ENCODE measurements at places on chromosomes 16 and 17.

DNA sequence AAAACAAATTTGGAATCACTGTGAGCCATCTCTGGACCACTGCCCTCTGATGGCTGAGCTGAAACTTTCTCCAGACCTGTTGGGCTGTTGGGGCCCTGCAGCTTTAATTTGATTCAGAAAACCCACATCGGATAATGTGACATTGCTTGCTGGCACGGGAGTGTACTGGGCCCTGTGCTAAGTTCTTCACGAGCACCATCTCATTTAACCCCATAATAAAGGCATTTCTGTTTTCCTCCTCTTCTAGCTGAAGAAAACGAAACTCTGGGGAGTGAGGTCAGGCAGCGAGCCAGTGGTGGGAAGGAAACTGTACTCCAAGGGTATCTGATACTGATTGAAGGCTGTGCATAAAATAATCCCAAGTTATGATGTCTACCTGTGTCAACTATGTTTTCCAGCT is 34.5 kb upstream of the TNRC6A start:
- DNase-seq, result no peak

DNA sequence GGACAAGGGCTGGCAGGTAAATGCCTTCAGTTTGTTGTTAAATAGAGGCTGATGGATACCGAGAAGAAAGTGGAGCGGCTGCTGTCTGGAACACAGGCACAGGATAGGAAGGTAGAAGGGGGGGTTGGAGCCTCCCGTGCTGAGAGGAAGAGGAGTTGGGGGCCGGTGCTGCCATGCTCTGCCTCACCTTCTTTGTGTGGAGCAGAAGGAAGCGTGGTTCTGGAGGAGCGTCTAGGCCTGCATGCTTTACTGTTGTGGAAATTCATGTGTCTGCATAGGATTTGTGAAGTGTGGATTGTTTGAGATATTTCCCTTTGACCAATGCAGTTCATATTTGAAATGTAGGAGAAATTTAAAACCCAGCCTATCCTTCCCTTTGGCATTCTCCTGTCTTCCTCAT is 52.3 kb downstream of the FOXK2 start:
- no peak for DNase-seq

GRCh38 chr17:40462343-40463121 is 19.3 kb downstream of the IGFBP4 start:
- DNase-seq, result no peak

DNA sequence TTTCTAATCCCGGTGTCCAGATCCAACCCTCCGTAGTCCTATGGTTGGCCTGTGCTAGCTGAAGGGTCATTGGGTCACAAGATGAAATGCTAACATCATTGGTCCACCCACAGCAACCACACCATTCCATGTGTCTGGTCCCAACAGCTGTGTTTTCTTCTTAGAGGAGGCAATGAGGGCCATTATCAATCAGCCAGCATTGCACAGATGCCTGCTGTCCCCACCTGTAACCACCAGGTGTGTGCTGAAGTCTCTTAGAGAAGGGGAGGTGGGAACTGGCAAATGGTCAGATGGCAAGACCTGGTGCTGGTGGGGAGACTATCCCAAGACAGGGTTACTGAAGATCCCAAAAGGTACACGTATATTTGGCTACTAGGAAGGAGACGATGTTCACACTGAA is 37.4 kb downstream of the HIC1 start:
- DNase-seq, result no peak

DNA sequence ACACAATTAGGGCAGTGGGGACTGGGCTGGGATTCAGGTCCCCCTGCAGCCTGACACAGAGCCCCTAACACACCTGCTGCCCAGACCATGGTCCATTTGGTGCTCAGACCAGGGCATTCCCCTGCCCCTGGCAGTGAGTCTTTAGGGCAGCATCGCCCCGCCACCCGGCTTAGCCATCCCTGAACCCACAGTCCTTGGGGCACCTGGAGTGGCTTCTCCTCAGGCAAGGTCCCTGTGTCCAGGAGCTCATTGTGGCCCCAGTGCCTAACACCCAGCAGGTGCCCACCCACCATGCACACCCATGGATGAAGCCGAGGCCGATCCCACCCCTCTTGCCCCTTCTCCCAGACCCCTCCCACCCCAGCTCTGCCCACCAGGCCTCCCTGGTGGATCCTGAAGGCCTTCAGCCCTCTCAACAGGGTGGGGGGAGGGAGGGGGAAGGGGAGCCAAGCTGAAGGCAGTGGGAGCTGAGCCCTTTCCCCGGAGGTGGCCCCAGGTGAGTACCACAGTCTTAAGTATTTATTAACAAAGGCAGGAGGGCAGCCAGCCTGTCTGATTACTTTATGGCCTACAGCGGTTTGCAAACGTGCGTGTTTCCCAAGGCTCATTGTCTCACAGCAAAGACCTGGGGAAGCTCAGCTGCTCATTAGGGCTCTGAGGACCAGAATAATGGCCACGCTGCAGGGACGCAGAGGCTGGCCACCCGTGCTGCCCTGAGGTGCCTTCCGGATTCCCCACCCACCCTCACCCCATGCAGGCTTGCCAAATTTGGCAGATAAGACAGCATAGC is 38.5 kb downstream of the RBFOX3 start:
- no peak for DNase-seq

DNA sequence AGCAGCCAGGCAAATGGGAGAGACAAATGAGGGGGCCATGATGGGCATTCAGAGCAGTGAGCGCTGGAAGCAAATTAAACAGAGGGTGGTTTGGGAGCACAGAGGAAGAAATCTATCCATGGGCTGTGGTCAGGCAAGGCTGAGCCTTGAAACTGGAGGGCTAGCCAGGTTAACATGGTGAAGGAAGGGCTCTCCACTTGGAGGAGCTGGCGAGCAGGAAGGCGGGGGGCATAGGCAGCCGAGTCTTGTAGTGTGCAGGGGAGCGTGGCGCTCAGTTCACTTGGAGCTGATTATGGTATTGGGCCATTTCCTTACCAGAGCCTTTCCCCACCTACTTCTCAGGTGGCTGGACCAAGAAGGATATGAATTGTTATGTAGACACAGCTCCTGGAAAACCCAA is 189.7 kb downstream of the SNX29 start:
- no peak for DNase-seq

DNA sequence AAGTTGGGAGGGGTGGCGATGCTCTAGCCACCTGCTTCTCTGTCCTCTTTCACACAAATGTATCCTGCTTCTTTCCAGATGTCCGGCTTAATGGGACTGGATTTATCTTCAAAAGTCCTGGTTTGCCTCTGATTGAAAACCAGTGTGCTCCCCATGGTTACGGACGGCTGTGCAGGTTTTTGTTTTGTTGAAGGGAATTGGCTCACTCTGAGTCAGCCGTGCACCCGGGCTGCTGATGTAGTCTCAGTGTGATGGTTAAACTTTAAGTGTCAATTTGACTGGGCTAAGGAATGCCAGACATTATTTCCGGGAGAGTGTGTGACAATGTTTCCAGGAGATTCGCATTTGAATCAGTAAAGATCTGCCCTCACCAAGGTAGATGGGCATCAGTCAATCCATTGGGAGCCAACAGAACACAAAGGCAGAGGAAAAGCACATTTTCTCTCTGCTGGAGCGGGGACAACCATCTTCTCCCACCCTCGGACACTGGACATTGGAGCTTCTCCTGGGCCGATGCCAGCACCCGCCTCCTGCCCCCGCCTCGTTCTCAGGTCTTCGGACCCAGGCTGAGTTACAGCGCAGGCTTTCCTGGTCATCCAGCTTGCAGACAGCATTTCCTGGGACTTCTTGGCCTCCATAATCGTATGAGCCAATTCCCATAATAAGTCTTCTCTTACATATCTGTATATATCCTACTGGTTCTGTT is 126.9 kb upstream of the TNRC6C start:
- DNase-seq, result no peak

GRCh38 chr16:52812678-52813556 is 239.8 kb downstream of the CHD9NB start:
- no peak for DNase-seq

DNA sequence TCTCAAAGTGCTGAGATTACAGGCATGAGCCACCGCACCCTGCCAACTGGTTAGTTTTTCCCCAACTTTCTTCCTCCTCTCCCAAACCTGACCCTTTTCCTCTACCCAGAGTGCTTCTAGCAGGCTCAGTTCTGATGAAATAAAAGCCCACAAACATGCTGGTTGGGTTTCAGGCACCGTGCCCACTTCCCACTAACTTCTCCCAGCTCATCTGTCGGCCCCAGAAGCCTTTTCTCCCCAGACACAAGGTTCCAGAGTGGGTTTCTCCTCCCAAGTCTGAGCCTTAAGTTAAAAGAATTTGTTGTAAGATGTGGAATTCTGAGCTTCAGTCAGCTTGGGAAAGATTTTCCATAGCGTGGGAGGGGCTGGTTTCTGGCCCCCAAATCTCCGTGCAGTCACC is 11.5 kb upstream of the SCN4A start:
- no peak for DNase-seq

DNA sequence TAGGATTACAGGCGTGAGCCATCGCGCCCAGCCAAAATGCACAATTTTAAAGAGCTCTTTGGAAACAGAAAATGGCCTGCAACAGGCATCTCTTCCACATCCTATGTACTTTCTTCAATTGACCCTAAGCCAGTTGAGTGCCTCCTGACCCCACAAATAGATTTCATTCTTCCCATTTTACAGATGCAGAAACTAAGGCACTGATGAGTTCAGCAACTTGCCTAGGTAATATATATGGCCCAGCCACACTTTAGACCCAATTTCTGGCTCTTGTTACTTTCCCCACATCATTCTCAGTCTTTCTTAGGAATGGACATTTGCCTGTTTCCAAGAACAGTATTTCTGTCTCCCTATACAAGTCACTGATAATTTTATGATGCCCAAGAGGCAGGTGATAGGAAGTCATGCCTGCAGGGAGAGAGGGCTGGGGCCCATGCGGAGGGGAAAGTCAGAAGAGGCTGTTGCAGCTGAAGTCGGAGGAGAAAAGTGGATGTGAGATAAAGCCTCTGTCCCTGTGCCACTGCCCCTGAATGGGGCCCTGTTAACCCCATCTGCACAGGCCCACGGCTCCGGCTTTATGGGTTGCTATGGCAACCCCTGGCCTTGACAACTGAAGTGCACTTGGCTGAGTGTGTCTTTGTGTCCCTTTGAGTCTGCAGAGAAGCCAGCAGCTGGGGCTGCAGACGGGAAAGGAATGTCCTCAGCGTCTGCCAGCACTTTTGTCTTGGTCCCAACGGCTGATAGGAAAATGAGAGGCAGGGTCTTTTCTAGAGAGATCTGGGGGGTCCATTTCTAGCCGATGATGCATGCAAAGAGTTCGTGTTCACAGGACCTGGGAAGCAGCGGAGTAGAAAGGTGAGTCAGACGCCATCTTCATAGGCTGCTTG is 45.9 kb downstream of the ABAT start:
- no peak for DNase-seq

DNA sequence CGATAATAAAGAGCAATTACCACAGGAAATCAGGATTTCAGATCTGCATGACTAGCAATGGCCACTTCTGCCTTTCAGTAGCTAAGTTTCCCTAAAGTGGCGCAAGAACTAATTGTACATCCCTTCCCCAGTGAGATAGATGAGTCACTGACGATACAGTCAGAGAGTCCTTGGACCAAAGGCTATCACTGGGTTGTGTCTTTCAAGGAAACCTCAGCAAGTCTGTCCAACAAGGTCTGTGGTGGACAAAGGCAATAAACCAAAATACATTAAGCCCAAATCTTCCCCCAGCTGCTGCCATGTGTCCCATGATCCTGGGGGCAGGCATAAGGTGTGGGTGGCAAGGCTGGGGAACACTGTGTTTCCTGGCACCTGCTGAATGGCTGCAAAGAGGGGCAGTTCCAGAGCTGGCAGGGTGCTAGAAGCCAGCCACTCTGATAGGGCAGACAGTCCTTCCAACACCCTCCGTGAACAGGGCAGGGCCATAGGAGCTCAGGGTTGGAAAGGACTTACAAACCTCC is 20.5 kb upstream of the MTMR4 start:
- no peak for DNase-seq

GRCh38 chr17:36546418-36547093 is 1.8 kb downstream of the GGNBP2 start:
- DNase-seq, result no peak

DNA sequence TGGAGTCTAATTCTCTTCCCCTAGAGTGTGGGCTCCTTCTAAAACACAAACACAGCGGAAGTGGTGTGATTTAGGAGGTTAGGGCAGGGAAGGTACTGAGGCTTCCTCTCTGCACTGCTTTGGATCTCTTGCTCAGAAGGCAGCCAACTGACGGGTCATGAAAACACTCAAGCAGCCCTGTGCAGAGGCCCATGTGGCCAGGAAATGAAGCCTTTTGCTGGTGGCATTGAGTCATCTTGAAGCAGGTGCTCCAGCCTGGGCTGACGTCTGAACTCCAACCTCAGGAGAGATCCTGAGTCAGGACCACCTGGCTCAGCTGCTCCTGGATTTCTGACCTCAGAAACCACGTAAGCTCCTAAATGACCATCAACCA is 72.9 kb downstream of the MRM1 start:
- DNase-seq, result no peak

- no peak for DNase-seq
Measured at GRCh38 chr17:63989622-63990345, 8.4 kb upstream of the PRR29 start.

- DNase-seq, result no peak
Measured at GRCh38 chr16:10137341-10137740, 44.9 kb downstream of the GRIN2A start.

DNA sequence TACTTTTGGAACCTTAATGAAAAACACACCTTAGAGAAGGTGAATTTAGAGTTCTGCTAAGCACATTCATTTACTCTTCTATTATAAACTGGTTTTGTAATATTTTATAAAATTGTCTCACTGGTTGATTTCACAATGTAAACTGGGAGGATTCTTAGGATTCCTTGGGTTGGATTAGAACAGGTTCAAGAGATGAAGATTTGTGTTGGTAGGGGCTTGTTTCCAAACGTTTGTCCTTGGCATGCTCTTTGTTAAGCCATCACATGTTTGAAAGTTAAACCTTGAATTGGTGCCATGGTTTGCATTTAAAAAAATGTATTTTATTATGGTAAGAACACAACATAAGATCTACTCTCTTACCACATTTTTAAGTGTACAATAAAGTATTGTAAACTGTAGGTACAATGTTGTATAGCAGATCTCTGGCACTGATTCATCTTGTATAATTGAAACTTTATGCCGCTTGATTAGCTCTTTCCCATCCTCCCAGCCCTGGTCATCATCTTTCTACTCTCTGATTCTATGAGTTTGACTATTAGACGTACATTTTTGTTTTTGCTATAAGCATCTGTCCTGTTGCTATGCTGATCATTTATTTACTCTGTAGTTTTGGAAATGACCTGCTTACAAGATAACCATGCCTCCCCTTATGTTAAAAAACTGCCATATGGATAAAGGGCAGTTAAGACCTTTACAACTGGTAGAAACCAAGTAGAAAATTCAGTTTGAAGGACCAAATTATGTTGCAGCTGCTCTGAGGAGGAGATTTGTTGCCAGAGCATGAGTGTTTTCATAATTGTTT is 9.6 kb downstream of the FTO start:
- no peak for DNase-seq
